CD4-positive, alpha-beta T cell treated with Interleukin-12 subunit alpha and Interleukin-12 subunit beta, for 1 hour (primary cell): ENCODE measurements at places on chromosomes 3 and 15.

DNA sequence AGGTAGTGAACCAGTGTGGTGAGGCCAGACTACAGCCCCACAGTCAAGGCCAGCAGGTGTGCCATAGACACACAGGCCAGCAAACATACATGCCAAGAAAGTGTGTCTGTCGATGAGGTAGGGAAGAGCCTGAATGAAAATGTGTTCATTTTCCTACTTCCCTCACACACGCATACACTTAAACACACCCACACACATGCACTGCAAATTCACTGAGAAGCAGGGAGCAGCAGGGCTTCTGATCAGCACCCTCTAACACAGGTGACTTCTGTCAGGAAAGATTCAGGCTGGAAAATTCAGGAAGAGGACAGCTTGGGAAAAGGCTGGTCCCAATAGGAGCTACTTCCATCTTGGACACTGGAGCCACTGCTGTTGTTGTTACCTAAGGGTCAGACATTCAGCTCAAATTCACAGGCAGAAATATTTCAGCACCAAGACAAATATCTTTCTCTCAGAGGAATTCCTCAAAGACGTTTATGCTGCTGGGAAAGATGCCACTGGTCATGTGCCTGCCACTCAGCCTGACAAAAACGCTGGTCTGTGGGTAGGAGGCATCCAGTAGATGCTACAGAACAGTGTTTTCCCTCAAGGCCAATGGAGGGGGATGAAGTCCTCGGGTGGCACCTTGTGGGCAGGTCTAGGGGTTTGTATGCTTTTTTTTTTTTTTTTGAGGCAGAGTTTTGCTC, 40.9 kb upstream of the LARS2 start:
- DNase-seq, result no peak

GRCh38 chr3:177251755-177252154, 54.5 kb upstream of the TBL1XR1 start:
- DNase-seq, result no peak

DNA sequence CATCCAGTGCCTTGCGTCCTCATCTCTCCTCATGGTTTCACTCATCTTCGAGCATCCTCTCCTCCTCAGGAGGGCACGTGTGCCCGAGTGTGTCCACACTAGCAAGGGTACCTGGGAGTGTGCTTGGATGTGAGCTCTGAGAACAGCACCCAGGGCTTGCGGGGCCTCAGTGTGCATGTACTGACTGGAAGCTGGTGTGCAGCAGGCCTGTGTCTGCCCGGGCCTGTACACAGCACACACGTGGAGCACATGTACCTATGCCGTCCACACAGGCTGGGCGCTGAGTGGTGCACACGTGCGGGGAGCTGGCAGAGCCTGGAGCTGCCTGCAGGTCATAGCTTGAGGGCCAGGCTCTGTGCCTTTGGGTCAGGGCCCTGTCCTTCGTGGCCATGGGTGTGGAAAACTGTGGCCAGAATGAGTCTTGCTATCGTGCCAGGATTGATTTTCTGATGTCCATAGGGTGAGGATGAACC, 34.9 kb downstream of the TSPAN3 start:
- no peak for DNase-seq

- DNase-seq, result no peak
These were observed 3.0 kb downstream of the TBL1XR1 start for GRCh38 chr3:177194299-177194698.

DNA sequence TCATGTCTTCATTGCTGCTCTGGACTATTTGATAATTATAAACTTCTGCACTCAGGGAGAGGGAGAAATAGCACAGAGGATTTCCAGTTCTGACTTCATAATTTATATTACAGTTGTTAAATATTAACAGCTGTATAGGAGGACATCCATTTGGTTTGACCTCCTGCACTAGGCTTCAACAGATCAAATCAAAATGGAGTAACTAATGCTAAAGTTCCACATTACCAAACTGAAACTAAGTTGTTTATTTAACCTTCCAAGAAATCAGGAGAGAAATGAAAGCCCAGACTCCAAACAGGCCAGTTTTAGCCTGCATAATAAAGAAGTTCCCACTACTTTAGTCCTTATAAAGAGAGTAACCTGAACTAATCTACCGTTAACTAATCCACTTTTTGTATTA, 4.6 kb downstream of the PLSCR2 start:
- DNase-seq, result no peak

- DNase-seq, result no peak
These were observed 1412.9 kb upstream of the ALCAM start for GRCh38 chr3:103953796-103954195.

DNA sequence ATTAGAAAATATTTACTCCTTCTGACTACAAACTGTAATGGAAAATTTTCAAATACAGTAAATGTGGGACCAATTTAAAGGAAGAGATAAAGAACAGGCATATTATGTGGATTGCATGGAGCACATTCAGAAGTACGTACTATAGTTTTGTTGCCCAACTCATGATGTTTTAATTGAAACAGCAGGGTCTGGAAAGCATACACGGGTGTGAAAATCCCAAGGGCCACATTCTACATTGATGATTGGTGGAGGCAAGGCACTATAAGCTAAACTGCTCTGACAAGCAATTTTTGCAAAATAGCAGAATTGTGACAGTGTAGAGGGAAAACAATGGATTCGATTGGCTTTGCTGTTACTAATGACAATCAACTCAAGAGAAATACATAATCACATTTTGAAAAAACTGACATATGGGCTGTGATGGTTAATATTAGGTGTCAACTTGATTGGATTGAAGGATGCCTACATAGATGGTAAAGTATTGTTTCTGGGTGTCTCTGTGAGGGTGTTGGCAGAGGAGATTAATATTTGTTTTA, 458.6 kb downstream of the PYDC2 start:
- DNase-seq, result no peak

GRCh38 chr15:31365655-31366127, 39.1 kb downstream of the KLF13 start:
- peak; percentile 80 for DNase-seq

DNA sequence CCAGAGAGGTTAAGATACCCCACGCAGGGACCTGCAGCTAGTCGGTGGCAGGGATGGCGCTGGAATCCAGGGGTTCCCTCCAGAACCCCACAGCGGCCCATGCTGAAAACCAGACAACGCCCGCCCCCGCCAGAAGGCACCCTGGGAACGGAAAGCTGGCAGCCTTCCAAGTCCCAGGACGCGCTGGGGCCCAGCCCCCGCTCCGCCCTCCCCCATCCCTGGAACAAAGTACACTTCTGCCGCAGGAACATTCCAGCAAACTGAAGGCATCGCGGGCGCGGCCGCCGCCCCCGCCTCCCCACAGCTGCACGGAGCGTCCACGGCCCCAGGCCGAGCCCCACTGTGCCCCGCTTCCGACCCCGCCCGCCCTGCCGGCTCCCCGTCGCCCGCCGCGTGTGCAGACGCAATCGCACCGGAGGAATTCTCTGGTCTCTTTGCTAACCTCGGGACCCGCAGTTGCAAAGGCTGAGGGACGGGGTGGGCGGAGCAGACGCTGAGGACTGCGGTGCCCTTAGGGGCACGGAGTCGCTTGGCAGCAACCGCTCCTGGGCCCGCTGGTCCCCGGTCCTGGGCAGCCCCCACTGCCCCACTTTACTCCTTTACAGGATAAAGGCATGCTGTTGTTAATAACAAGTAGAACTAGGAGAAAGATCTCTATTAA, 44.8 kb upstream of the RNU6-1 start:
- peak; percentile 33 for DNase-seq

DNA sequence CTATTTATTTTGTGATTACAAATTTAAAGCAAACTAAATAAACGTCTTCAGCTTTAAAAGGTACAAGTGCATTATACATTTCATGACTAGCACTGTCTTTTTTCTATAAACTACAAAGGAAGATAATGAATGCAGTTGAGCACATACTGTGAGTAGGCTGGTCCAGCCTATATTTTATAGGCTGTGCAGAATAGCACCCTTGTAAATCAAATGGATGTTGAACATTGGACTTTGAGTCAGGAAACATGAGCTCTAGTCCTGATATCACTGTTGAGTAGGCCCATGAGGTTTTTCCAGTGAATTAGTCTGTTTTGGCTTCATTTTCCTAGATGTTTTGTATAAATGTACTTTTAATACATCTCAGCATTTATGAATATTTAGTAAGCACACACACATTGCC, 447.3 kb upstream of the KCNMB2 start:
- no peak for DNase-seq

- DNase-seq, result no peak
These were observed 29.1 kb upstream of the MAP6D1 start for GRCh38 chr3:183854318-183855035.

DNA sequence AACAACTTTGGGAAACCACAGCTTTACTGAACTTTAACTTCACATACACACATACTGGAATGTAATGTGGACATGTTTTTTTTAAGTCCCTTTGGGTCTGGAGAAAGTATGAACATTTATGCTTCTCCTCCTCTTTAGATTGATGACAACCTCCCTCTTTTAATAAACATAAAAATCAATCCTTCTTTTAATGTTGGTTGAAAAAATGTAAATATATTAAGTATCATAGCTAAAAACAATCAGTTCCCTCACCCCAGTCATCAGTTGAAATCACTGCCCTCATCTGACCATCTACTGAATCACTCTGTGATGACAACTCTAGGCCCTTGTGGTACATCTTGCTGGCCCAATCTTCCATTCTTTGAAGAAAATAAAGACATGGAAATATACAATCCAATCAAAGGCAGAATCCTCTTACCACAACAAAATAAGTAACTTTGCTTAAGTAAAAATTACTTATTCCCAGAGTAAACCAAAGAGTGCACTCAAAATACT, 6.4 kb downstream of the AAGAB start:
- DNase-seq, result no peak

GRCh38 chr3:17489139-17489538, 253.3 kb downstream of the TBC1D5 start:
- DNase-seq, result no peak
